Right hindlimb (tissue), 1 donor: ENCODE measurements at places on chromosomes 1 and 21.
A peak's percentile ranks its signal among the peaks of the same experiment; 100 is the strongest.

DNA sequence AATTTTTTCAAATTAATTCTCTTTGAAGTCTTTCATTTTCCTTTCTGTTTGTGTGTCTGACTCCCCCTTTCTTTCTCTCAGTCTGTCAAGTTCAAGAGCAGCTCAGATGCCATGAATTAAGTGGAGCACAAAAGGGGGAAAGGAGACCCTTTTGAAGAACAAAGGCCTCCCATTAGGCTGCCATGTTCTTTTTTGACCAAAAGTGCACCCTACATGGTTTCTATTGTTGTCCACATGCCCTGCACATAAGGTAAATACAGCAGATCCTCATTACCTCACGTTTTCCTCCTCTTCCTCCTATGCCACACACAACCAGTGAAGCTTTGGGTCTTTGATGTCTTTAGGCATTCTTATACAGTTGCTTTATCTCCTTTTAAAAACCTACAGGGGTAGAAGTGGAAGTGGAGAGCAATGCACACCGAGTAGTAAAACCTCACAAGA, 47.7 kb downstream of the POU2F1 start:
- no peak for DNase-seq

GRCh38 chr1:62467092-62467491, 30.2 kb downstream of the USP1 start:
- DNase-seq, result no peak

GRCh38 chr1:125065821-125066180, 3881.0 kb downstream of the SRGAP2C start:
- no peak for DNase-seq

- DNase-seq, result no peak
Measured at GRCh38 chr1:75588779-75589475, 22.0 kb downstream of the SLC44A5 start.

DNA sequence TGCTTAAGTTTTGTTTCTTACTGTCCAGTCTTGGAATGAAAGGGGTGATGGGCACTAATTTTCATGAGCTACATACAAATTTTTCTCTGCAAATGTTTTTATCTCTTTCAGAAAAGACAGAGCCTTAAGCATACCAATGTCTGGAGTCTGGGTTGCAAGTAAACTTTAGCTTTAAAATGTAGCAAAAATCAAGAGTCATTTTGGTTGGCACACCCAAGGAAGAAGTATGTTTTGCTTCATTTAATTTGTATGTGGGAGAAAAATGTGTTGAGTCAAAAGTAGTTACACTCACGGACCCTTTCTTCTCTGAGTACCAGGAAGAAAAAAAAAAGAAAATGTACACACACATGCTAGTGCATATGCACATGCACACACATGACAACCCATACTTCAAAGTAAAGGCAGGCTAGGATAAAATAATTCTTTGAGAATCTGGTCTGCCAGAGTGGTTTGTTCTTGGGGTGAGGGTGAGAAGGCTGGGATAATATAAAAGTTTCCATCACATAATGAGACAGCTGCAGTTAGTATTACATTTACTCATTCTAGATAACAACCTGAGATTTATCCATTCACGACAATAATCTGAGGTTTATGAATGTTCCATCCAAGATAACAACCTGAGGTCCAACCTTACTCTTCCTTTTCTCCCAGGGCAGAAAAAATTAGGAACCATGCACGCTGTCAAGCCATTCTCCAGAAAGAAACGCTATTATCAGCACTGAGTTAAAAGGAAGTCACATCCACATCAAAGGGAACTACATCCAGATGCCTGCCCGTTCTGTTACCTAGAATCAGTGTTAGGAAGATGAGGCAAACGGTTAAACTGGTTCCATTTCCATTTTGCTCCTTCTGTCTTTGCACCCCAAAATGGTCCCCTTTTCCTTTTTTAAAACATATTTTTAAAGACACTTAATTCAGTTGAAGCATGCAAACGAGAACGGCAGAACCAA, 9.3 kb downstream of the DPYD start:
- no peak for DNase-seq

DNA sequence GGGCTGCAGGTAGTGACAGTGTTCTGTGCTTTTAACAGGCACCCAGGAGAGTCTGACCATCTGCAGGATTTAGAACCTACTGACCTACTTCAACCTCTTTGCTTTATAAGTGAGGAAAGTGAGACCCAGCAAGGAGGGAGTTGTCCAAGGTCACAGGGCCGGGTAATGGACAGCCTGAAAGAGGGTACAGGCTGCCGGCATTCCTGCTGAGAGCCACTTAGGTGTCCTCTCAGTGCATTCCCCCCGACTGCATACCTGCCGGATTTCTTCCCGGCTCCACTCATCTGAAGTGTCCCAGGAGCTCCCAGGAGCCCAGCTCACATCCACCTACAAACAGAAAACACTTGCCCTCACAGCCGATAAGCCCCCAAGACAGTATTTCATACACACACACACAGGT, 13.9 kb downstream of the PHLDA3 start:
- DNase-seq, result no peak

DNA sequence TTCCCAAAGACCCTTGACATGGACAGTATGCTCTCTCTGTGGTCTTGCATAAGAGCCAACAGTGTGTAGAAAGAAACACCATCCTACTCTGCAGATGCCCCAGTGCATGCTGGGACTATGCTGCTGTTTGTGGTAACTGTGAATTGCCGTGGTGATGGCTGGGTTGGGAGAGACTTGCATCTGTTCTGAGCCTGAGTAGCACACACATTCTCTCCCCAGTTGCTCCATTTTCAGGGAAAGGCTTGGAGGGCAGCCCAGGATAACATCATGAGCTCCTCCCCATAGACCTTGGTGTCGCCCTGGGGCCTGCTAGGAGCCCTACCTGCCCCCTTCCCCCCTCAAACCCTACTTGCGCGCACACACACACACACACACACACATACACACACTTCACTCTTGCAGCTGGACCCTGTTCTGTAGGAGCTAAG, 120.9 kb upstream of the IPO9 start:
- peak; percentile 69 for DNase-seq

DNA sequence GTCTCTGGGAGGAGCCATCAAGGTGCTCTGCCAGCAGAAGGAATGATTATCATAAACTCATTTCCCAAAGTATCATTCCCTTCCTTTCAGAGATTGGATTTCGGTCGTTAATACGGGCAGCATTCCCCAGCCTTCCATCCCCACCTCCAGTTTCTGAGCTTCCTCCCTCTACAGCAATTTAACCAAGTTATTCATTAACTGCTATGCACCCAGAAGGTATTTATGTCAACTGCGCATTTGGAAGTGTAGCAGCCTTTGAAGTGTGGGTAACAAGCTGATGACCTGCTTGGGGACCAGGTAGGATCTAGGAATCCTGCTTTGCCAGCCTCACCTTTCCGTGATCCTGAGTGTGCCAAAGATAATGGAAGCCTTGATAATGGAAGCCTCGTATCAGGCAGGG, 172.4 kb upstream of the IGSF21 start:
- DNase-seq, result no peak

GRCh38 chr1:236204039-236204438, 61.7 kb downstream of the GPR137B start:
- DNase-seq, result no peak

- DNase-seq, result no peak
Measured at GRCh38 chr1:98044071-98044697, 123.3 kb upstream of the DPYD start.
